Umbilical cord (tissue), 2 donors: ENCODE measurements at places on chromosomes 1 and 21. TPM values are rescaled to one million over a fixed set of nuclear protein-coding genes. Genes with fewer than 3 reads are reported as not detected.
A peak's percentile ranks its signal among the peaks of the same experiment; 100 is the strongest.

SHCBP1L gene
- total RNA-seq: not detected

LRRC38 gene
- total RNA-seq: not detected

FAM78B gene
- 13.5 TPM for total RNA-seq

LIPI gene
- not detected for total RNA-seq

FCMR gene
- not detected for total RNA-seq

CELA2B gene
- total RNA-seq: not detected

EFNA3 gene
- 0.72 TPM for total RNA-seq

GRCh38 chr1:167650269-167651160, 20.5 kb downstream of the RCSD1 start:
- no peak for DNase-seq

DNA sequence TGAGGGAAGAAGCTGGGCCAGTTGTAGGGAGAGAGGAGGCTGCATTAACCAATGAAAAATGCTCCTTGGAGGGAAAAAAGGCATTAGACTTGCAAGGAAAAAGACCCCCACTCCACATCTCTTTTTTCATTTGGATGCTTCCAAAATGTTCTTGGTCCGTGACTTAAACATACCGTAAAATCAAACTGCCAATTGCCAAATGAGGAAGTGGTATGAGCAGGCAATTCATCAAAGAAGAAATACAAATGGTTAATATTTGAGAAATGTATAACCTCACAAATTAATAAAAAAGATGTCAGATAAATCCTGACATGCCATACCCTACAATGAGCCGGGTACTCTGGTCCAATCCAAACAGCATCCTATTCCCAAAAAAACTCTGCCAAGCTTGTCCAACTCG, 30.6 kb downstream of the KANK4 start:
- DNase-seq: no peak

DNA sequence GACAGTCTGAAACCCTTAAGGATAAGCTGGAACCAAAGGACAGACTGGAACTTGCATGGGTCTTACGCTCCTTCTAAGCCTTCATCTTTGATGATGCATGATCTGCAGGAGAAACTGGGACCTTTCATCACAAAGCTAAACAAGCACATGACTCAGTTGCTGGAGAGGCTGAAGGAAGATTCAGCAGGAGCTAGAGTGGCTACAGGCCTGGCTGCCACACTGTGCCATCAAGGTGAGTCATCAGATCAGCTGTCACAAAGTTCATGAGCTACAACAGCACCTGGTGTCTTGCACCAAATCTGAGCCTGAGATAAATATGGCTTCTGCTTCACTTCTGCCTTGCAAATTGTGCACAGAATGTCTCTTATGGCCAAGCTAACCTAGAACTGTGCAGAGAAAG, 95.5 kb upstream of the MARK1 start:
- DNase-seq: no peak

GRCh38 chr21:28776251-28776650, 216.4 kb downstream of the LTN1 start:
- DNase-seq: no peak

DNA sequence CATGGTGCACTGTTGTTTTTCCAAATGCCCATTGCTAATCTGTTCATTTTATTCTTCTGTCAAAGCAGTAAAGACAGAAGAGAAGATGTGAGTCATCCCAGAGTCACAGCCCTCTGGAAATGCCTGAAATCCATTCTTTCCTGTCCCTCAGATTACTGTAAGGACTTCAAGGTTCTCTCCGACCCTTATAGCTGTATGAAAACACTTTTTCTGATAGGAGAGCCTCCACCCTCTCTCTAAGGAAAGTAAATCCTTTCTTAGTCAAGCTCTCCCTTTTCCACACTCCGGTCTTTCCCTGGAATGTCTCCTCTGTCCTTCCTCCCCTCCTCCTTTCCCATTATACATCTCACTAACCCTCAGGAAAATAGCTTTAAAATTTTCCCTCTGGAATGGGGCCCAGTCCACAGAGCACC, 3.5 kb upstream of the PRDX6 start:
- peak; percentile 69 for DNase-seq

DNA sequence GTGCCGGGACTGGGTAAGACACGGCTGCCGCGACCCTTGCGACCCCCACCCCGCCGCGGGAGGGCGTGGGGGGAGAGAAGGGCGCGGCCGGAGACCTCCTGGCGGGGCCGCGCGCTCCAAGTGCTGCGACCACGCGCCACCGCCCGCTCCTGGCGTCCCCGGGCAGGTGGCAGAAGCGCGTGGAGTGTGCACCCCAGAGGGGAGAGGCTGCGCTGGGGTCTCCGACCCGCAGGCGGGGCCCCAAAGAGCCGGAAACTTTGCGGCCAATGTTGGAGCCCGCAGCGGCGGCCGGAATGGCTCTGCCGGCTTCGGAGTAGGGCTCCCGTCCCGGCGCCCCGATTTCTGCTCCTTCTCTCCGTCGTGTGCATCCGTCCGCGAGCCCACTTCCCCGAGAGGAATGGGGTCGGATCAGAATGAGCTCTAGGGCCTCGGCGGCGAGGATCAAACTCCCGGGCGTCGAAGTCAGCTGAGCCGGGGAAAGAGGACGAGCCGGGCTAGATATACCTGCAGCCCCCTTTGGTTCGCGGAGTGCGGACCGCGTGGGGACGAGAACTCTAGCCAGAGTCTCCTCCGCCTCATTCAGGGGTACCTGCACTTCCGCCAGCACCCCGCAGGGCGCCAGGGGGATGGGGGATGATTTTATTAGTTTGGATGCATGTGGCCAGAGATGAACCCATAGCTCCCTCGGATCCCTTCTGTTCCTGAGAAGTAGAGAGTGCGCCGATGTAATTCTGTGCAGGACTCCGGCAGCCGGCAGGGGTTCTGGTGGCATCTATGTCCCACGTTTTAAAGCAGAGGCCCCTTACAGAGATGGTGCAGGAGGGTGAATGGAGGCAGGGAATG, 751 bp downstream of the STUM start:
- no peak for DNase-seq

- DNase-seq: peak; percentile 87
Measured at GRCh38 chr1:151371370-151372057, 991 bp downstream of the SELENBP1 start.

- peak; percentile 61 for DNase-seq
Measured at GRCh38 chr1:21909286-21909759, 27.8 kb downstream of the HSPG2 start.

DNA sequence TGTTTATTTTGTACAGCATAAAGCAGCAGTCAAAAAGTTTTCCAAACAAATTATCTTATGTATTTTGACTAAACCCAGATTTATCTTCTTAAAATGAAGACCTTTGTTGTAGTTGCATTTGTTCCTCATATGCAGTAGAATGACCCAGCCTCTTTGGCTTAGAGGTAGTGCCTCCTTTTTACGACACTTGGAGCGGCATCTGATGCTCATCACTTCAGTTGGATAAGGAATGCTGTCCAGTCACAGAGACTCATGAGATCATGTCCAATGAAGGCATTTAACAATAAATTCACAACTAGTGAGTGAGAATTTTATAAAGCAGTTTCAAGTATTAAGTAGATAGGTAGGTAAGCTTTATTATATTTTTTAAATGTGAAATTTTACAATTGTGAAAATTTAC, 35.2 kb downstream of the PTPRC start:
- no peak for DNase-seq

DNA sequence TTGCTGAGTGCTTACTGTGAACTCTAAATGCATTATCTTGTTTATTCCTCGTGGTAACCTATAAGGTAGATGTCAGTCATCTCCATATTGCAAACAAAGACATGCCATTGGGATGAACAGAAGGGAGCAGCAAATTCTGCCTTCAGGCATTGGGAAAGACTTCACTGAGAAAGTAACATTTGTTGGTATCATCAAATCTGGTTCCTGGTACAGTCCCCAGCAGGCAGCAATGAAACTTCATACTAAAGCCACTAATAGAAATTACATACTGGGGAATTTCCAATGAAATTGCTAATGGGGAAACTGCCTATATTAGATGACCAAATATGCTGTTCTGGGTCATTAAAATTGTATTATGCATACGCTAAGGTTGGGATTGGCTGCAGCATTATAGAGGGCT, 47.3 kb upstream of the ST6GALNAC5 start:
- DNase-seq: no peak

DNA sequence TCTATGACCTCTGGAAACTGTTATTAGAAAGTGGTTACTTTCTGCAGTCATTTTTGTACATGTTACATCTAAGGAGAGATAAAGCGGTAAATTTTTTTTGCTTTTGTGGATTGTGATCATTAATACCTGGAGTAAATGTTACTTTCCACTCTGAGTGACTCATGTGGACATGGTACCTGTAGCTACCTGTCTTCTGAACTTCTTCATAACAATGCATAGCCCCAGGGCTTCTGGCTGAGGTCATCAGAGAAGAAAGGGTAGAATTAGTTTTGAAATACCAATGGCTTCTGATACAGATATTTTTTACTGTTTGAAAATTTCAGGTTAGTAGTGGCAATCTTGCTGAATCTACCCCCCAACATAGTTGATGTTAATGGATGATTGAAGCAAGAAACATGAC, 489.3 kb downstream of the RWDD3 start:
- peak; percentile 42 for DNase-seq

DNA sequence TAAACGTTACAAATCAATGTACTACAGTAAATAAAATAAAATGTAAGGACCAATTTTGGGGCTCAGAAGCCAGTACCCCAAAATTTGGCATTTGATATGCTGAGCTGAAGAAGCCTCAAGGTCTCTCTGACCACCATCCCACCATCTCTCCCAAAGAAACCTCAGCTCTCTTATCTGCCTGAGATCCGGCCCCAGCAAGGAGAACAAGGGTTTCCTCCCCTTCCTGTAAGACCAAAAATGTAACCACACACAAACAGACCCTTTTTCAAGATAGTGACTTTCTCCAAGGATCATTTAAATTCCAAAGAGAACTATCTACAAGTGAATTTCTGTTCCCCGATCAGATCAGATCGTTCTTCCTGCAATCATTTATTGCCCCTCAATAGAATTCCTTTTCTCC, 68.1 kb upstream of the SLC45A1 start:
- DNase-seq: no peak
